CD4-positive, CD25-positive, alpha-beta regulatory T cell (primary cell): ENCODE measurements at places on chromosomes 16 and 17. TPM values are rescaled to one million over a fixed set of nuclear protein-coding genes. Genes with fewer than 3 reads are reported as not detected.

- H3K27ac ChIP-seq = no peak overlapping the region
- H3K4me3 ChIP-seq = no peak overlapping the region
- H3K27me3 ChIP-seq = peaks cover 3% of the 10 kb centered on the region
- H3K4me1 ChIP-seq = no peaks in the 10 kb centered on the region
- no peaks in the 10 kb centered on the region for H3K36me3 ChIP-seq
- DNase-seq = no peak
These were observed 30.8 kb upstream of the ABCA5 start for GRCh38 chr17:69357701-69358100.

DNA sequence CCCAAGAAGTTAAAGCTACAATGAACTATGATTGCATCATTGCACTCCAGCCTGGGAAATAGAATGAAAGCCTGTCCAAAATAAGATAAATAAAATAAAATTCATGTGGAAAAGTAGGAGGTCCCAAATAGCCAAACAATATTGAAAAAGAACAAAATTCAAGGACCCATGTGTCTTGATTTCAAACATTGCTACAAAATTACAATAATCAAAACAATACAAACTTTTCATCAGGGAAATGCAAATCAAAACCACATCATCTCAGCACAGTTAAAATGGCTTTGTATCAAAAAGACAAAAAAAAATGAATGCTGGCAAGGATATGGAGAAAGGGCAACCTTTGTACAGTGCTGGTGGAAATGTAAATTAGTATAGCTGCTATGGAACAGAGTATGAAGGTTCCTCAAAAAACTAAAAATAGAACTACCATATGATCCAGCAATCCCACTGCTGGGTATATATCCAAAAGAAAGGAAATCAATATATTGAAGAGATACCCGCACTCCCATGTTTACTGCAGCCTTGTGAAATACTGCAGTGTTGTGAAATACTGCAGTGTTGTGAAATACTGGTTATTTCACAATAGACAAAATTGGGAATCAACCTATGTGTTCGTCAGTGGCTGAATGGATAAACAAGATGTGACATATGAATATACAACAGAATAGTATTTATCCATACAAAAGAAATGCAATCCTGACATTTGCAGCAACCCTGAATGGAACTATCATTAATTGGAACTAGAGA, 24.5 kb upstream of the ZNF287 start:
- H3K36me3 ChIP-seq = no peaks in the 10 kb centered on the region
- H3K27ac ChIP-seq = no peak overlapping the region
- H3K4me1 ChIP-seq = peaks cover 10% of the 10 kb centered on the region

DNA sequence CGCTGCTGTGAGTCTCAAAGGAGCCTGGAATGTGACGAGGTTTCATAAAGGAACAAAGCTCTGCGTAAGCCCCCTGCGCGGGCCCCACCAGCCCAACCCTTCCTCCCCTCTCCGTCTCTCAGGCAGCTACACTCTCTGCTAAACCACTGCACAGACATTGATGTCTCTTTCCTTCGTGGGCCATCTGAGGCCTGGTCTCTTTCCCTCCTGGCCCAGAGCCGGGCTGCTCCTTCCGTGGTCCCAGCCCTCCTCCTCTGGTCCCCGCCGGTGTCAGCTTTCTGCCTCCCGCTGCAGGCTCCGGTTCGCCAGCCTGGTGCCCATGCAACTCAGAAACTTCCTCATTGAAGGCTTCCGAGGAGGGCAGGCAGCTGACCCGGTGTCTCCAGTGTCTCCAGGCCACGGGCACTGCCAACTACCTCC, 7.4 kb downstream of the SCARF1 start:
- no peak overlapping the region for H3K27ac ChIP-seq
- H3K36me3 ChIP-seq = no peaks in the 10 kb centered on the region
- no peak overlapping the region for H3K4me3 ChIP-seq
- no peaks in the 10 kb centered on the region for H3K27me3 ChIP-seq
- H3K4me1 ChIP-seq = no peaks in the 10 kb centered on the region

The HEATR9 gene
- polyA plus RNA-seq = not detected
